ENCODE measurements at places on chromosomes 3 and 15. TPM values are rescaled to one million over a fixed set of nuclear protein-coding genes. Genes with fewer than 3 reads are reported as not detected.

DALRD3 gene
- 27.5 TPM for total RNA-seq

PLA1A gene
- total RNA-seq: 0.59 TPM

- DNase-seq: no peak
These were observed 16.3 kb downstream of the SLC9A9 start for GRCh38 chr3:143831994-143832393.

SYNPR gene
- not detected for total RNA-seq

RHOV gene
- total RNA-seq: 8.5 TPM

DNA sequence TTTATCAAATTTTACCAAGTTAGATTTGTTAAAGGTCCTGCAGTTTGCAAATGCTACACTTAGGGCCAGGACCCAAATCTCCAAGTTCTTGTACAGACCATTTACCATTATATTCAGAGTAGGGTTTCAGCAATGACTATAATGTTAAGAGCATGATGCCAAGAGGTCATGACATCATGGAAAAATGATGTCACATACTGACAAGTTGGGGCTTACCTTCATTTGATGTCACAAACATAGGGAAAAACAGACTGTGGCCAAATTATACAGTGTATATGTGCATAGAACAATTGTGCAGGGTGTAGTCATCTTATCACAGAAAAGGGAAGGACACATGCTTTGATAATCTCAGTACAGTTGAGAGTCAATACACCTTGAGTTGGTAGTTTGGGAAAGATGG is 10.1 kb upstream of the THRB start:
- DNase-seq: no peak

- DNase-seq: no peak
These were observed 10.3 kb downstream of the HRH1 start for GRCh38 chr3:11164607-11165006.

DNA sequence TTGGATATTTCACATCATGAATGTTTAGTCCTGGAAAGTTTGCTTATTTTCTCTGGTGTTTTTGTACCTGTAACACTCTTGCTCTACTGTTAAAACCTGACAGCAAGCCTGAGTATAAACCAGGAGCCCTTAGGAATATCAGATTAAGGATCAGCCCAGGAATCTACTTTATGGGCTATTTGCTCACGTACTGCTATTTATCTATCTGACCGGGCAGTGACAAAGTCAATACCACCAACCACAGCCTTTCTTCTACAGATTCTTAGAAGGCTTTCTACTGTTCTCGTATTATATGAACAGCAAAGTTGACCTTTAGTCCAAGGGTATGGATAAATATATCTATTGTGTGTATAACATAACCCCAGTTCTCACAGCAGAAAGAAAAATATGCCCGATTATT is 521.2 kb downstream of the RBMS3 start:
- DNase-seq: no peak

GRCh38 chr3:87901141-87901540 is 157.7 kb downstream of the CGGBP1 start:
- no peak for DNase-seq

GRCh38 chr3:31116651-31117050 is 222.2 kb upstream of the GADL1 start:
- DNase-seq: no peak

DNA sequence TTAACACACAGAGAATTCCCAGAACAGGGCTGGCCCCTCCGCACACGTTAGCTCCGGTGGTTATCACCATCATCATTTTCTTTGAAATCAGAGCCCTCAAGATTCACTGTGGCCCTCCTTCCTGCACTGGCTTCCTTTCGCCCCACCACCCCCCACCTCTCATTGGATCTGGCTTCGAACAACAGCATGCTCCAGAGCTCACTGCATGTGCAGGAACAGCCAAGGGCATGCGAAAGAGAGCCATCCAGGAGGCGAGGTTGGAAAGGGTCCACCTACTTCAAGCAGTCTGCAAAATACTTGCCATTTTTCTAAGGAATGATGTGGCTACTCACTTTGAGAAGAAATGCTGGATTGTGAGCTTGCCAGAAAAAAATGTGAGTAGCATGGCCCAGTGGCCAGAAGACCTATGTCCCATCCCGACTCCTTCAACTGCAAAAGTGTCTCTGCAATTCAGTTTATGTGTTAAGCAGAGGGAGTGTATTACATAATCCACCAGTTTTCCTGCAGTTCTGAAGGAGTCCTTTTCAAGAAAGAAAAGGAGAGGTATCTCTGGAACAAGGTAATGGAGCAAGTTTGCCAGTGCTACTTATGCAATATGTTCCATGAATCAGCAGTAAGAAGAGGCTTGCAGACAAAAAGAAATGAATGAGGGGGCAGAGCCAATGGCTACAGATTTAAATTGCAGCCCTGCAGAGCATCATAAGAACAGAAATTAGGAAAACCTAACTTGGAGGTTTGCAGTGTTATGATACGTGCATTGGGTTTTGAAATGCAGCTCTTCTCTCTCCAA is 92.8 kb downstream of the OCA2 start:
- DNase-seq: no peak

DNA sequence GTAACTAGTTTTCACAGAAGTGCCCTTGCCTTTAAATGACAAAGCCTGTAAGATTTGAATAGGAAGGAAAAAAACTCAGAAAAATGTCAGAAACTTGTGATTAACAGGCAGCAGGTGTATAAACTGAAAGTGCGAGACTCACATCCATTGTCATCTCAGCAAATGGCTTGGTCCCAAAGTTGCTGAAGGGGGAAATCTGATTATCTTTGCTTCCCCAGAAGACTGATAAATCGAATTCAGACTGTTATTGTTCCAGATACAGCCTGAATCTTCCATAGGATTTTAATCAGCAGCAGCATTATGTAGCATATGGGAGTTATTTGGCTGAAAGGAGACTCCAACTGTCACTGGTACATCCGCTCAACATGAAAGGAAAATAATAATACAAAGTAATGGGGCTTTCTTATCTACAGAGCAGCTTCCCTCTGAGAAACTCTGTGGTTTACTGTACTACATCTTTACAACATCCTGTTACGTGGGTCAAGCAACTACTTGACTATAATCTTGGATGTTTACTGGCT is 550.4 kb upstream of the CCDC54 start:
- DNase-seq: no peak

CLDN16 gene
- total RNA-seq: 0.29 TPM

DNA sequence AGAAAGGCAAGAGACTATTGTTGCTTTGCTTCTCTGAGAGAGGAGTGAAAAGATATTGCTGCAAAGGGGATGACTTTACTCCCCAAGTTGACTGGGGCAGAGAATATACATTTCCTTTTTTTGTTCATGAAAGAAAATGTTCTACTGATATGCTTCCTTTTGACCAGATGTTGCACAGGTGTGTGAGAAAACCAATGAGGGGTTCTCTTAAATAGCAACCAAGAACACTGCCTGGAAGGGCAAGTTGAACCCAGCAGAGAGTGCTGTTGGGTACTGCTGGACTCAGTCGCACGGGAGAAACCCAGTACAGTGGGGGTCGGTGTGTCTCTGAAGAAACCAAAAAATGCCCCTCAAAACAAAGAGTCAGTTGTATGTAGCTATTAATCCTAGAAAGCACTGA is 101.2 kb downstream of the CHST2 start:
- no peak for DNase-seq

LRTM1 gene
- not detected for total RNA-seq

IL20RB gene
- 1.6 TPM for total RNA-seq

MYD88 gene
- total RNA-seq: 35.3 TPM

- no peak for DNase-seq
These were observed 352.0 kb downstream of the GAP43 start for GRCh38 chr3:115975353-115975752.

- no peak for DNase-seq
These were observed 704.8 kb upstream of the CFAP20DC start for GRCh38 chr3:59754456-59755129.

NAALADL2 gene
- total RNA-seq: 12.0 TPM

DNA sequence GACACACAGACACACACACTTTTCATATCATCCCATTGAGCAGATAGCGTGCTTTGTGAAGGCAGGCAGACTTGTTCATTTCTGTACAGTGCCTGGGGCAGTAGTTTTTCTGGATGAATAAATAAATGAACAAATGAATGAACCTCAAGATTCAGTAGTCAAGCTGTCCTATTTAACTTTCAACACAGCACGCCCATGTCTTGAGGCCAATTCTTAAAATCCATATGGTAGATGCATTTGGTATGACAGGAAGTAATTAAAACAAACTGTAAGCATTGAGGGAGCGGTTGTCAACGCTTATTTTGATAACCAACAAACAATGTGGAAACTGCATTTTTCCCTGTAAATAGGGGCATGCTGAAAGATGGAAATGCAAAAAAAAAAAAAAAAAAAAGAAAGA is 80.0 kb upstream of the BNC1 start:
- DNase-seq: no peak

DNA sequence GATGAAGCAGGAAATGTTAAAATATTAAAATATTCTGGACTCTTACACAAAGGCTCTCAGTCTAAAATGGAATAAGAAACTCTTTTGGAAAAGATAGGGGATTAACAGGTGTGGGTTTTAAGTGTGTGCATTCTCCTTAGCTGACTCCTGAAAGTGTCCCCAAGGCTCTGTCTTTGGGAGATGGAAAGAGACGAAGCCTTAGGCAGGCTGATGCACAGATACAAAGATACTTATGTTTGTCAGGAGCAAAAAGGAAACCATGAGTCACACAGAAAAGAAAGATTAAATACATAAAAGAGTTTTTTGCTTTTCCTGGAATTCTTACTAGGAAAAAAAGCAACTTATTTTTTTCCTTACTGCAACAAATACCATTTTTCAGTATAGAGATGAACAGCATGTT is 23.8 kb upstream of the ABI3BP start:
- DNase-seq: no peak

GRCh38 chr3:30843877-30844276 is 50.6 kb downstream of the GADL1 start:
- no peak for DNase-seq

ADIPOQ gene
- 208 TPM for total RNA-seq

RPL14 gene
- total RNA-seq: 369 TPM

- DNase-seq: peak; percentile 67
These were observed 32.2 kb downstream of the SLC6A6 start for GRCh38 chr3:14434498-14435151.

- DNase-seq: no peak
These were observed 6.6 kb upstream of the ITIH3 start for GRCh38 chr3:52787672-52788625.

- DNase-seq: no peak
These were observed 799.7 kb downstream of the CADM2 start for GRCh38 chr3:85758442-85758841.

GRCh38 chr3:172522871-172523818 is at the start of gene TNFSF10:
TNFSF10 (minus strand) TSS chr3:172523430; CDS start chr3:172523384, 46 bp downstream.
- peak; percentile 60 for DNase-seq

CSPG4 gene
- total RNA-seq: 17.0 TPM

DNA sequence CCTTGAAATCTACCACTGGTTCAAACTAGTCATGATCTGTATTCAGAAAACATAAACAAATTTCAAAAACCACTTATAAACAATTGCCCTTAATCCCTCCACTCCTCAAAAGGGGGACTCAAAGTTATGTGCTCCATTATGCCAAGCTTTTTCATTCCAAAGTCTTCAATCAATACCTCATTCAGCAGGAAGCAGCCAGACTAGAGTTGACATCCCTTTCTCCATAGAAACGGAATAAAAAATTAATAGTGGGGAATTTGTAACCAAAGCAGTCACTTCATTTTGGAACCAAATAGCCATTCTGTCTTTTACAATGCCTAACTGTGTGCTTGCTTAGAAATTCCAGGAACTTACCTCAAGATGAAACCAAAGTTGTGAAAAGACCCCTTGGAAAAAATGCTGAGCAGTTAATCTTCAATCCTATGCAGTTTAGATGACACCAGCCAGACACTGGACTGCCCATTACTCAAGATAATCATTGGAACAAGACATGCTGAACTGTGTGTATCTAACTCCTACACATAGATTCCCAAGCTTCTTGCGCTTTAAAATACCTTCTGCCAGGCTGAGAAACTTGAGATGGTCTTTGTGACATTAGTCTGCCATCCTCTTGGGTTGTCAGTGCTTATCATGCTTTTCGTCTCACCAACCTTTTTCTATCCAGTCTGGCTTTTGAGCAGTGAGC is 406.2 kb downstream of the PLOD2 start:
- DNase-seq: no peak

- DNase-seq: no peak
These were observed 59.8 kb upstream of the USP3 start for GRCh38 chr15:63444611-63445010.

WNT7A gene
- not detected for total RNA-seq

TLR9 gene
- total RNA-seq: not detected

DNA sequence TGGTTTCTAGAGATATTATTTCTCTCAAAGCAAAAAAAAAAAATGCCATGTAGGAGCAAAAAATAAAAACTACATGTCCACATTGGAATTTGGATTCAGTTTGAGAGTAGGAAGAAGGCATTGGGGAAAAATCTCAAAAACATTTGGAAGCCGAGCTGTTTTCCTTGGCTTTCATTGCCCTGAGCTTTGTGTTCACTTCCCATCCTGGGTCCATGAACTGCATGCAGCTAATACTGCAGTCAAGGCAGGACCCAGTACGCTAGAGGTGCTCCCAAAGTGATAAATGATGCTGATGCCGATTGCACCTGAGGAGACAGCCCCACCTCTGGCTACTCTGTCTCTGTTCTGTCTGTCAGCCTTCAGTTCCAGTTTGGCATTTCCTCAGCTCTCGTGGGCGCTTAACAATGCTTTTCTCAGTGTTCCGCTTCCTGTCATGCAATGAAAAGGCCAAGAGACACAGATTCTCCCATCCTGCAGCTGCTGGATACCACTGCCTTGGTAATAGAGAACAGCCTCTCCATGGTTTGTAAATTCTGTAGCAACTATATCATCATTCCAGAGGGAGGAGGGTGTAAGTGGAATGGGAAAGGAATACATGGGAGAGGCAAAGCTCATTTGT is 181.8 kb downstream of the RYR3 start:
- DNase-seq: no peak

GRCh38 chr15:69926006-69926405 is 171.7 kb downstream of the TLE3 start:
- DNase-seq: no peak

DNA sequence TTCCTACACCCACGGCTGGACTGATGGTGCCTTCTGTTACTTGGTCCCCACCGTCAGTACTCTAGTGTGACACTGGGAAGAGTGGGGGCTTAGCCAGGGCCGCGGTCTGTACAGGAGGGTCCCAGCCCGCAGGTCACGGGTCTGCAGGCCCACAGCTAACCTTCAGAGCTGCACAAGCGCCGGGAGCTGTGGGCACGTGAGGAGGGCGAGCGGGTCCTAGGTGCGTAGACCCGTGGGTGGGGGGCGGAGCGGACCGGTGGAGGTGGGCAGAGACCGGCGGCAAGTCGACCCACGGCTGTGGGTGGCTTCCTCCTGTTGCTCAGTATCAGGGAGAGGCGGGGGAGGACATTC is 1.2 kb downstream of the TNFAIP8L3 start:
- no peak for DNase-seq

Measured in breast epithelium (tissue), 4 donors.